NCI-H146 (cell line): ENCODE measurements at places on chromosomes 12 and 14.

GRCh38 chr12:94584377-94584776 lies 66.0 kb downstream of the TMCC3 start:
- DNase-seq = no peak

DNA sequence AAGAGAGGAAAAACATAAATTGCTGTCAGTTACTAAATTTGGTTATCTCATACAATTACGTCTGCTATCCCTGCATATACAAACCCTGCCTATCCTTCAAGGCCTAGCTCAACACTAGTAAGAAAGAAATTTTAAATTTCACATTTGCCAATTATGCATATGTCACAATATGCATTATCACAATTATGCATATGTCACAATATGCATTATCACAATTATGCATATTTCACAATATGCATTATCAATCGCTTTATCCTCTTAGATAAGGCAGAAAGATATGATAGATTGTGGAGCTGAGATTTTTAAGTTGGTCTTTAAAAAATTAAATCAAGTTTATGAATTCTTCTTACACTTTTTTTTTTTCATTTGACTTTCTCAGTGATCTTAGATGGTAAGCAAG lies 195.0 kb upstream of the ABCD2 start:
- no peak for DNase-seq

- DNase-seq = no peak
These were observed 27.7 kb upstream of the DHRS2 start for GRCh38 chr14:23608454-23608853.

DNA sequence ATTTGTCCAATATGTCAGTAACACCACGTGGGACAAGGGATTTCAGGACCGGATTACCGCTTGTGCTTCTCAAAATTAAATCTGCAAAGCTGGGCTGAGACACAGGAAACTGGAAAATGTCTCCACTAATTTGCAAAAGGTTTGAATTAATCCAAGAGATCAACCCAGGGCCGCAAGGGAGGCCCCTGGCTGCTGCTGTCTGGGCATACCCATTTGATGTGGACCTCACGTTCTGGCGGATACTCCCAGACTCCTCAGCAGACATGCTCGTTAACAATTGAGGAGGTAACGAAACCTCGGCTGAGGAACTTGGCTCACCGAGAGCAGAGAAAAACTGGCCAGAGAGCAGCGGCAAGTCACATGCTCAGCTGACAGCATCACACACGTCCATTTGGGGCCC lies 180.6 kb downstream of the SLC15A4 start:
- DNase-seq = no peak

GRCh38 chr12:51591016-51591901 lies at the start of gene SCN8A:
TSS of gene SCN8A (plus strand) at chr12:51591233. CDS start at chr12:51662818, 71,585 bp downstream.
- DNase-seq = peak; percentile 91

GRCh38 chr14:46054526-46054925 lies 597.1 kb downstream of the RPL10L start:
- DNase-seq = no peak

GRCh38 chr12:46111715-46112114 lies 121.3 kb upstream of the SCAF11 start:
- no peak for DNase-seq

- no peak for DNase-seq
These were observed 2.2 kb downstream of the PAWR start for GRCh38 chr12:79688376-79689060.

GRCh38 chr14:68172627-68173026 lies 353.0 kb downstream of the RAD51B start:
- DNase-seq = no peak

- no peak for DNase-seq
These were observed 56.0 kb downstream of the FOS start for GRCh38 chr14:75334549-75335051.

DNA sequence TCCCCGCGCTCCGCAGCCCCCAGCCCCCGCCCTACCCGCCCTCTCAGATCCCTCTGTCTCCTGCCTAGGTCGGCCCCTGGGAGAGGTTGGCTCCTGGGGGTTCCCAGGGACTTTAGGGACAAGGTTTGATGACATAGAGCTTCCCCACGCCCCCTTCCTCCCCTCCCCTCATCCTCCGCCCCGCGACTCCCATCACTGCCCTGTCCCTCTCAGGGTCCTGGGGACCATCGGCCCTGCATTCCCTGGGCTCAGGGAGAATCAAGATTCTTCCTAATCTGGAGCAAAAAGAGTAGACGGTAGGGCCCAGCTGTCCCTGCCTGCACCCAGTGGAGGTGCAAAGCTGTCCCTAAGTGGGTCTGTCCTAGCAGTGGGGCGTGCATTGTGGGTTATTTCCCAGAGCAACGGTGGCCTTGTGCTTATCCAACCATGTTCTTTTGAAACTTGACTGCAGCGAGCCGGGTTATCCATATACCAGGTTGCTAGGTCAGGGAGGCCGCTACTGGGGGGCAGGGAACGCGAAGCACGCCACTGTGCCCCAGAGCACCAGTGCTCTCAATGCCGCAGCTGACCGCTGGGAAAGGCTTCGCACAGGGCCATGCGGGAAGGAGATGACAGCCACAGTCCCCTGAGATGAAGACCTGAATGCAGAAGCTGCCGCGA lies 124.4 kb upstream of the PRMT8 start:
- DNase-seq = no peak

GRCh38 chr12:23834076-23834475 lies 115.4 kb downstream of the SOX5 start:
- DNase-seq = no peak

DNA sequence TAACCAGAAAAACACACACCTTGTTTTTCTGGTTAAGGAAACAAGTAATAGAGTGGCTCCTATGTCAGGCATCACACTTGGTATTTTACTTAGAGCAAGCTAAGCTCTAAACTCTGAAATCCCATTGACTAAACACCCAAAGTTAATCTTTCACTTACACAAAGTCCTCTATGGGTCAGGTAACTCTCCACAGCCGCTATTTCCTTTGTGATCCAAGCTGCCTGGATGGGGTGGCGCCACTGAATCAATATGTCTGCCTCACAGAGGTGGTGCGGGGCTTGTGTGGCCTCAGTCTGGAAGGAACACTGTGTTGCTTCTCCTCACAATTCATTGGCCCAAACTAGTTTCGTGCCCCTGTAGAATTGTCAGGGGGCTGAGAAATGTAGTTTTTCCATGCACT lies 160.0 kb upstream of the E2F7 start:
- no peak for DNase-seq

DNA sequence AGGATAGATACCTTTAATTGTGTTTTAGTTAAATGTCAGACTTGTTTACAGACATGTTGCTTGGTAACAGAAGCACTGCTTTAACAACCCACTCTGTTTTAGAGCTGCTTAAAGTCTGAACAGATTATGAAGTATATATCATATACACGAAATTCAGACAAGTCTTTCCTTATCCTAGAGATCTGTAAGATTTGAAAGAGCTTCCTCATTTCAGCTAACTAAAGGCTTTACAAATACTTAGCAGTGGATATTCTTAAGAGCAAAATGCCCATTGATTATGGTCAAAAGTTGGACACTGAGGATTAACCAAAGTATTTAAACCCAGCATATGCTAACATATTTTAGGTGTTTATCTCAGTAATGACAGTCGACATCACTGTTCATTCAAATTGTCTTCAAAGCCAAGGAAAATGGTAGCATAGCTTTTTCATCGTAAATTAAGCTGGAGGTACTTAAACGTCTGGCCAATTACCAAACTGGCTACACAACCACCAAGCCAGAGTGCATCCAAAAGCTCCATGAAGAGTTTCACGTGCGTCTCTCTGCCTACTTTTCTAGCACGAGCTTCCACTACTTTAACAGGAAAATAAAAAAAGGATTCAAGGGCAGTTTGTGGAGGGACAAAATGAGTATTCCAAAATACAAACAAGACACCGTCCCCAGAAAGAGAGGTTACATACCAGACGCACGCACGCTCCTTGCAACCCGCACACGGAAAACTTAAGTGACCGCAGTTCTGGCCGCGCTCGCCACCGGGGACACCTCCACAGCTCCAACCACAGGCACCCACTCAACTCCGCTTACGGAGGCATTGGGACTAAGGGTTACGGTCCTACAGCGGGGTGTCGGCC lies 565 bp downstream of the CEP83 start:
- DNase-seq = peak; percentile 66

- no peak for DNase-seq
These were observed 28.2 kb downstream of the TTC7B start for GRCh38 chr14:90788031-90788430.

DNA sequence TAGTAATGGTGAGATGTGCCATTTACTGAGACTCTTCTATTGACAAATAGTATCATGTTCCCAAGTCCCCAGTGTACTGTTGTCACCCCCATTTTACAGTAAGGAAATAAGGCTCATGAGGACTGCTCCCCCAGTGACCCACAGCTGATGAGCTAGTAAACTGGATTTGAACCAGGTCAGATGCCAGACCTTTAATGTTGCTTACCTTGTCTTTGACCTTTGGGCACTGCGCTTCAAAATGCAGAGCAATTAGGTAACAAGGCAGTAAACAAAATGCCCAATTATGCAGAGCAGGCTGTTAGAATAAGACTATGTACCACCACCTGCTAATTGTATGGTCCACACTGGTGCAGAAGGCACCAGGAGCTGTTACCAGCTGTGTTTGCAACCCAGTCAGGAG lies 38.5 kb upstream of the RIN3 start:
- no peak for DNase-seq

DNA sequence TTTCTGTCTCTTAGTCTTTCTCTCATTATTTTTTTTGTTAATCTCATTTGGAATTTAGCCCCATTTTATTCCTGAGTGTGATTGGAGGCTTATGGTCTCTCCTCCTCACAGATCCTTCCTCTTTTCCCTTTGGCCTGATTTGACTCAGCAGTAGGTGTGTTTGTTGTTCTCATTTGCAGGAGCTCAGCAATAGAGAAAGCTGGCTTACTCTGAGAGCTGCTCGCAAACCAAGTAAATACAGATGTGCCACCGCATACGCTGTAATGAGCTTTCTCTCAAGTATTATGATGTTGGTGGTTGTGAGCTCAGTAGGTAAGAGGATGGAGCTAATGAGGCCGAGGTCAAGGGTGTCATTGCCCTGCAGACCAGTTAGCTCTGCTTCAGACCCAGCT lies 206.5 kb downstream of the ETV6 start:
- peak; percentile 70 for DNase-seq

- no peak for DNase-seq
These were observed 10.9 kb downstream of the BTG1 start for GRCh38 chr12:92134638-92135274.

DNA sequence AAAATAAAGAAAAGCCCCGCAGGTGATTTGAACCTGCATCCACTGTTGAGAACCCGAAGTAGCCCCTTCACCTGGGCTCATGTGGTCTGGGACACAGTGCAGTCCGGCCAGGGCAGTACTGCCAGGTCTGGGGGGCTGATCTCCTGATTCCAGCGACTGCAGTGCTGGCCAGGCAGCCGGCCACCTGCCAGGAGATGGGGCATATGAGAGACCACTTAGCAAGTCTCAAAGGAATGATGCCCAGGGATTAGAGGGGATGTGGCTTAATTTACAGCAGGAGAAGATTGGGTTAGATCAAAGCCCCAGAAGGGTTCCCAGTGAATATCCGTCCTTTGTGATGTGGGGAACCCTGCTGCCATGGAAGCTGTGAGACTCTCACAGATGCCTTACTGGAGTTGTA lies 113.3 kb downstream of the PRMT8 start:
- DNase-seq = no peak

DNA sequence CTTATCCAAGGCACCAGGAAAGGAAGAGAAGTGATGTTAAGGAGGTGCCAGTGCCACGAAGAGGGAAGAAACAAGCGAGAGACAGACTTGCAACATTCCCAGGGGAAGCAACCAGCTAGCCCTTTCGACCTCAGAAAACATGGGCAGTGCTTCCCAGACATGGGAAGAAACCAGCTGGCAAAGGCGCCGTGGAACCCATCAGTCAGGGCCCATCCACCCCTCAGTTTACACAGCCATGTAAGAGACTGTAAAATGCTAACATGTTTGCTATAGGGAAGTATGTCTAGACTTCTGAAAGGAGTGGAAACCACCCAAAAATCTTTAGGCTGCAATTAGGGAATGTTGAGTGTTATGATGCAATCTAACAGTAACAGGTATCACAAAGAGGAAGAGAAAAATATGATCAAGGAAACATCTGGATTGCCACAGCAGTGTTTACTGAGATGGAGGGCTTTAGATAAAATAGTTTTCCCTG lies 26.3 kb downstream of the ANAPC5 start:
- DNase-seq = no peak

DNA sequence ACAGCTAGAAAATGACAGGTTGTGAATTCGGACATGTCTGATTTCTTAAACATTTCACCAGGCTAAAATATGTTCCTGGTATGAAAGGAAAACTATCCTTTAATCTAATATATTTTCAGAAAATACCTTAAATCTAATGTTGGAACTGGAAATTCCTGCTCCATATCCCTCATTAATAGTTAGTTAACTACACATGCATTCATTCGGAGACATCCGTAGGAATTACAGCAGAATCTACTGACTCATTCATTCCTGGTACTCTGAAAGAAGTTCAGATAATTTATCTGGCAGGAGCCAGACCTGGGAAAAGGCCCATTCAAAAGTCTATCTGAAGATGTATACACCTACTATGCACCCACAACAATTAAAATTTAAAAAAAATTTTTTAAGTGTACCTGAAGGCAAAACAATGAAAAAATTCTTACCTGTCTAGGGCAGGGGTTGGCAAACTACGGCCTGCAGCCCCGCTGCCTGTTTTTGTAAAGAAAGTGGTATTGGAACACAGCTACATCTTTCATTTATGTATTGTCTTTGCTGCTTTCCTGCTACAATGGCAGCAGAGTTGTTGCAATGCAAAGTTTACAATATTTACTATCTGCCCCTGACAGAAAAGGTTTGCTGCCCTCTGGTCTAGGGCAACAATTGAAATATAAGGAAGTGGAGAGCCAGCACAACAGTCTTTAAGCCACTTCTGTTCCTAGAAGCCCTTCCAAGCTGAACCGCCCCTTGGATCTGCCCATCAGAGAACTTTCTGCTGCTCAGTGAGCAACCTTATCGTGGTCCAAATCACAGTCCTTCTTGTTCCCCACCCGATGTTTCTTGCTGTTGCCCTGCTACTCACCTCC lies 17.9 kb upstream of the NFYB start:
- no peak for DNase-seq

DNA sequence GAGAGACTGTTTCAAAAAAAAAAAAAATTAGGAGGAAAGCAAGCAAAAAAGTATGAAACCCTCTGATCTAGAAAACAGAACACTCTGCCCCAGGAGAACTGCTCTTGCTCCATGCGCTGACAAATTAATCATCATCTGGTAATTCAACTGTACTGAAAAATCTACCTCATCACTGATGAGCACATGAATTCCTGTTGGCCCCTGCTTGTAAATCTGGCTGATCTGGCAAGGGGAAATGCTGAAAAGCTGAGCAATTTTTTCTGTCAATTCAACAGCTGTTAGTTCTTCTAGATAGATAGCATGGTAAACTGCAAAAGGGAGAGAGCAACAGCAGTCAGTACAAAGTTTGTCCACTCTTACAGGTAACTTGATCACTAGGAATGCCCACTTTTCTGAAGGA lies 15.2 kb upstream of the CSRNP2 start:
- no peak for DNase-seq

- DNase-seq = no peak
These were observed 163.4 kb downstream of the AKAP6 start for GRCh38 chr14:32492457-32492856.

GRCh38 chr14:38065106-38065762 lies 142.5 kb upstream of the SSTR1 start:
- no peak for DNase-seq
